ENCODE measurements at places on chromosomes 4 and X. TPM values are rescaled to one million over a fixed set of nuclear protein-coding genes. Genes with fewer than 3 reads are reported as not detected.

ZNF280C gene
- total RNA-seq: 2.4 TPM

NLRP2B gene
- not detected for total RNA-seq

ANK2 gene
- total RNA-seq: 4.6 TPM

CNKSR2 gene
- total RNA-seq: 0.32 TPM

FREM3 gene
- 0.05 TPM for total RNA-seq

NAP1L3 gene
- 0.40 TPM for total RNA-seq
